ENCODE measurements at places on chromosomes 16 and 17. TPM values are rescaled to one million over a fixed set of nuclear protein-coding genes. Genes with fewer than 3 reads are reported as not detected.

The KRT40 gene
- not detected for total RNA-seq

The FAM20A gene
- 6.4 TPM for total RNA-seq

The KRT28 gene
- total RNA-seq, result not detected

The SLC52A1 gene
- not detected for total RNA-seq

DNA sequence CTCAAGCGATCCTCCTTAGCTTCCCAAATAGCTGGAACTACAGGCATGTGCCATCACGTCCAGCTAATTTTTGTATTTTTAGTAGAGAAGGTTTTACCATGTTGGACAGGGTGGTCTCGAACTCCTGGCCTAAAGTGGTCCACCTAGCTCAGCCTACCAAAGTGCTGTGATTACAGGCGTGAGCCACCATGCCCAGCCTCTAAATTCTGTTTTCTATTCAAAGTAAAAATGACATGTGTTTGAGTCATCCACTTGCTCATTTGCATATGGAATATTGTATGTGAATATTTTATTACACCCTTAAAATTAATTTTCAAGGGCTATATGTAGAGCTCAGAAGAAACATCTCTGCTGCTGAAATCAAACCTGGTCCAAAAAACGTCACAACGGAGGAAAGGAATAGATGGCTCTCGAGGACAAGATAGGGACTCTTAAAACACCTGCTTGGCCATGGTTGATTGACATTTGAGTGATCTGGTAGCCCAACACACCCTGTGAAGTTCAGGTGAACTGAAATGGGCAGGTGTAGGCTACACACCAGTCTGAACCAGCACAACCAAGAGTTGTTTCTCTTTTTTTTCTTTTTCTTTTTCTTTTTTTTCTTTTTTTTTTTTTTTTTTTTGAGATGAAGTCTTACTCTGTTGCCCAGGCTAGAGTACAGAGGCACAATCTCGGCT, 51.1 kb downstream of the SF3B3 start:
- no peak for DNase-seq
- no peaks in the 10 kb centered on the region for H3K27me3 ChIP-seq
- peaks cover 46% of the 10 kb centered on the region for H3K4me1 ChIP-seq
- H3K4me3 ChIP-seq, result no peak overlapping the region

- H3K36me3 ChIP-seq, result no peaks in the 10 kb centered on the region
- no peak overlapping the region for H3K27ac ChIP-seq
- DNase-seq, result no peak
- no peaks in the 10 kb centered on the region for H3K27me3 ChIP-seq
These were observed 105.3 kb upstream of the FAM20A start for GRCh38 chr17:68706356-68706920.

DNA sequence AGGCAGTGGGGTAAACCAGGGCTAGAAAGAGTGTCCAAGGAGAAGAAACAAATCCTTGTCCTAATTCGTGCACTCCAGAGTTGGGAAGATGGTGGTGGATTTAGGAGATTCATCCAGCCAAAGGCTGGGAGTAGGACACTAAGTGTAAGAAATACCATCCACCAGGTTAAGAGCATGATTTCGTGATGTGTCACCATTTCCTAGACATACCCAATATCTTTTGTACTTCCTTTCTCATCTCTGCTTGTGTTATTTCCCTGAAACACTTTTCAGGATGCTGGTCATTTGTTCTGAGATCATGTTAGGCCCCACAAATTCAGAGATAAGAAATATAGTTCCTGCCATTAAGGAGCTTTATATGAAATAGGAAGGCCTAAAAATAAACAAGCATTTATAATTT, 106.3 kb upstream of the HLF start:
- H3K27me3 ChIP-seq, result no peaks in the 10 kb centered on the region
- DNase-seq, result no peak
- H3K36me3 ChIP-seq, result peaks cover 10% of the 10 kb centered on the region
- no peak overlapping the region for H3K4me3 ChIP-seq
- no peak overlapping the region for H3K27ac ChIP-seq

- no peaks in the 10 kb centered on the region for H3K4me1 ChIP-seq
- DNase-seq, result no peak
- H3K27me3 ChIP-seq, result no peaks in the 10 kb centered on the region
These were observed 19.6 kb upstream of the ATP2A3 start for GRCh38 chr17:3983606-3984484.

DNA sequence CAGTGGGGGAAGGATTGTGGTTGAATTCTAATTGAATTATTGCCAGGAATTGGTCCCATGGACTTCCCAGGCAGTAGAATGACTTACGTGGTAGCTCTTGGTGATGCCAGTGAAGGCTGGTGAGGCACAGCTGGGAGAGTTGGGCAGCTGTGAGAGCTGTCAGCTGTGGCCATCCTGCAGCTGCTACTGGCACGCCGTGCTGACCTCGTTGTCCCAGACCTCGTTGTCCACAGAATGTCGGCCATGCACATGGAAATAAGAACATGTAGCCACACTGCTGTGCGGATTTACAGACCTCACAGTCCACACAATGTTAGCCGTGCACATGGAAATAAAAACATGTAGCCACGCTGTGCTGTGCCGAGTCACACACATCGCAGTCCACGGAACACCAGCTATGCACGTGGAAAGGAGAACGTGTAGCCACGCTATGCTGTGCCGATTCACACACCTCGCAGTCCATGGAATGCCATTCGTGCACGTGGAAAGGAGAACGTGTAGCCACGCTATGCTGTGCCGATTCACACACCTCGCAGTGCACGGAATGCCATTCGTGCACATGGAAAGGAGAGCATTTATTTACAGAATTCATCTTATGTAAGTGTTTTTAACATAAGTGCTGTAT, 59.2 kb downstream of the BANP start:
- H3K36me3 ChIP-seq, result no peaks in the 10 kb centered on the region
- DNase-seq, result peak; percentile 36
- no peak overlapping the region for H3K27ac ChIP-seq
- no peak overlapping the region for H3K4me3 ChIP-seq
- no peaks in the 10 kb centered on the region for H3K27me3 ChIP-seq

GRCh38 chr16:9177861-9178260, 86.4 kb downstream of the HAPSTR1 start:
- no peak overlapping the region for H3K4me3 ChIP-seq
- H3K4me1 ChIP-seq, result no peaks in the 10 kb centered on the region
- no peak overlapping the region for H3K27ac ChIP-seq
- no peaks in the 10 kb centered on the region for H3K27me3 ChIP-seq

DNA sequence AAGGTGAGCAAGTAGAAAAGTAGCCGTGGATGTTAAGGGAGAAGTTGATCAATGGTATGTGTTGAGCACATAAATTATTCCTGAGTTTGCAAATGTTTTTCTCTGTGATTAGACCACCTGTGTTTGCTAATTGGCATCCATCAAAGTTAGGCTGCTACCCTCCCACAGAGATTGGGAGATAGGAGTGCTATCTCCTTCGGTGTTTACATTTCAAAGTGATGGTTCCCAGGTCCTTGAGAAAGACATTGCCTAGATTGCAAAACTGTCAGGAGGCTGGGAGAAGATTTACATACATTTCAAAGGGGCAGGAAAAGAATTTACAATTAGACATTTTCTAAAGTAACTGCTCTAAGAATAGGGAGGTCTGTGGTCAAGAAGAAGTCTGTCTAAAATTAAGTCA, 54.3 kb upstream of the CNTNAP4 start:
- H3K4me3 ChIP-seq, result no peak overlapping the region
- no peaks in the 10 kb centered on the region for H3K4me1 ChIP-seq
- H3K27ac ChIP-seq, result no peak overlapping the region
- no peaks in the 10 kb centered on the region for H3K36me3 ChIP-seq
- DNase-seq, result no peak

DNA sequence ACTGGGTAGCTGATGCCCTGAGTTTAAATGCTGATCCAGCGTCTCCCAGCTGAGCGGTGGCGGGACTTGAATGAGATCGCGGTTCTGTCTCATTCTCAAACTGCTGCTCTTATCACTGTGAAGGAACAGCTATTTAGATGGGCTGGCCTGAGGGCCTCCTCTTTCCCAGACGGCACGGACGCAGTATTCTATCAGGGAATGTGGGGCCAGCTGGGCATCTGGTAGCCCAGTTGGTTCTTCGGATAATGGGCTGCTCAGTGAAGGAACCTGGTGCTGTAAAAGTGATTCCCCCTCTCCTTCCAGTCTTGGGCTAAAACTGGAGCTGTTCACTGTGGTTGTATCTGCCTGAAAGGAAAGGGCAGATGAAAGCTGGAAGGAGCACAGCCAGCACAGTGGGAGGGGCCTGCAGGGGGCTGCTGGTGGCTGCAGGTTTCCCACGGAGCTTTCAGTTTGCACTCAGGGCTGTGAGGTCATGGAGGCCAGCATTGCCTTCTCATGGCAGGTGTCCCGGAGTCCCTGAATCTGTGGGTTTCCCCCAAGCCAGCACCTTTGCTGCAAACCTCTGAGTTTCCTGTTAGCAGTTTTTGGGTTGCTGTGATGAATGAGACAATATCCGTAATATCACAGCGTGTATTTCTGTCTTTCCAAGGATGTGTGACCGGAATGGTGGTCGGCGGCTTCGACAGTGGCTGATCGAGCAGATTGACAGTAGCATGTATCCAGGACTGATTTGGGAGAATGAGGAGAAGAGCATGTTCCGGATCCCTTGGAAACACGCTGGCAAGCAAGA, 3.6 kb downstream of the IRF8 start:
- H3K27ac ChIP-seq, result no peak overlapping the region
- no peak for DNase-seq
- no peak overlapping the region for H3K4me3 ChIP-seq
- H3K27me3 ChIP-seq, result peaks cover 3% of the 10 kb centered on the region
- no peaks in the 10 kb centered on the region for H3K4me1 ChIP-seq

GRCh38 chr16:67458121-67458641, 22.8 kb downstream of the ATP6V0D1 start:
- peak overlapping the region; percentile 77 for H3K27ac ChIP-seq
- peaks cover 3% of the 10 kb centered on the region for H3K36me3 ChIP-seq
- no peak overlapping the region for H3K4me3 ChIP-seq
- H3K27me3 ChIP-seq, result no peaks in the 10 kb centered on the region
- peaks cover 77% of the 10 kb centered on the region for H3K4me1 ChIP-seq
- DNase-seq, result no peak
